Tibial artery (tissue), 4 donors: ENCODE measurements at places on chromosomes 13 and 19.

DNA sequence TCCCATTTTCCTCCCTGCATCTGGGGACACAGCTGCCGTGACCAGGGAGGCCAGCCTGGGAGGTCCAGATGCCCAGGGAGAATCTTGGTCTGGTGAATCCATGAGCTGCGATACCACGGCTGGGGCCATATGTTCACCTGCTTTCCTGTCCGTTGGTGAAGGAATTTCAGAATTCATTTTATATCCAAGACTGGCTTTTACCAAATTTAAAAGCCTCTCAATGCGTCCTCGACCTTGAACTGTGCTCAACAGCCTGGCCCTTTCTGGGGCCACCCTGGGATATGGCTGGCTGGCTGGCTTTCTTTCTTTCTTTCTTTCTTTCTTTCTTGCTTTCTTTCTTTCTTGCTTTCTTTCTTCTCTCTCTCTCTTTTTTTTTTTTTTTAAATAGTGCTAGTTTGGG lies 22.2 kb upstream of the GDF15 start:
- DNase-seq = no peak

DNA sequence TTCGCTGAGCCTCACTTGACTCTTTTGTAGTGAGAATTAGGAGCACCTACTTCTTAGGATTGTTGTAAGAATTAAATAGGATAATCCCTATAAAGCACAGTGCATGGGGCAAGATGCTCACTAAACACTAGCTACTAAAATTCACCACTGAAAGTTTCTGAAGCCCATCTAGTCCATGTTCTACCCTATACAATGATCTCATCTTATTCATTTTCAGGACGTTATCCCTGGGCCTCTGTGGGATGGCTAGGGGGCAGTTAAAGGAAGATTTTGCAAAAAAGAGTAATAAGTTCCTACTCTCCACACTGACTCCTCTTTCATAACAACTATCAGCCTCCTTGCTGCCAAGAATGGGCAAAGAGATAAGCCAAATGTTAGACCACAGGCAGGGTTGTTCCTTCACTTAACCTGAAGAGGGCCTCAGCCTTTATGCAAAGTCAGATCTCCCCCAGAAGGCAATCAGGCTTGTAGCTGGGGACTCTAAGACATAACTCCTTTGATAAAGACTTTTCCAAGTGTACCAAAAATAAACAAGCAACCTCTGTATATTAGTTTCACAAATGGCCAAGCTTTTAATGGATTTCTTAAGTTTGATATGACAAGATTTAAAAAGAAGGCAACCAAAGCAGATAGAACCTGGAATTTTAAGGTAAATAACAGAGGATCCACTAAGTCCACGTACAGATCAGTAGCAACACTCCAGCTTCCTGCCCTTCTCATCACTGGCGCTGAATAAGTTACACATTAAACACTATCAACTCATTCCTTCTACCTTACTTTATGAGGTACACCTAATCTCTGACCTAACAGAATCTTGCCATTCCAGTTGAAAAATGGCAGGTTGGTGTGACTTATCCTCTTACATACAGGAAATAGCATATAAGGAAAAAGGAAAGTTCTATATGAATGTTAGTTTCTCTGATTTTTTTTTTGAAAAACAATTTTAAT lies 44.4 kb downstream of the ELF1 start:
- no peak for DNase-seq

DNA sequence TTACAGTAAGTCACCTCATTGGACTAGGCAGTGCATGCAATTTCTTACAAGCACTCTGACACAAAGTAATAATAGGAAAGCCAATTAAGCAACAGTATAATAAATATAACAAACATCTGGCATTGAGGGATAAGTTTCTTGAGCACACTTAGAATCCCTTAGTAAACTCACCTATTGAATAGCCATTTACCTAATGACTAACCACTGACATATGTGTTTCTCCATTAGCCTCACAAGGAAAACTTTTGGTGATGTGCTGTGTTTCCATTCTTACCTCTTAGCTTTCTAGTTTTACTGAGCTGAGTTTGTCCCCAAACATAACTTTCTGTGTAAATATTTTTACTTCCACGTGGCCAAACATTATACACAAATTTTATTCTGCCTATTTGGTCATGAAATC lies 47.4 kb upstream of the PCDH9 start:
- DNase-seq = no peak

DNA sequence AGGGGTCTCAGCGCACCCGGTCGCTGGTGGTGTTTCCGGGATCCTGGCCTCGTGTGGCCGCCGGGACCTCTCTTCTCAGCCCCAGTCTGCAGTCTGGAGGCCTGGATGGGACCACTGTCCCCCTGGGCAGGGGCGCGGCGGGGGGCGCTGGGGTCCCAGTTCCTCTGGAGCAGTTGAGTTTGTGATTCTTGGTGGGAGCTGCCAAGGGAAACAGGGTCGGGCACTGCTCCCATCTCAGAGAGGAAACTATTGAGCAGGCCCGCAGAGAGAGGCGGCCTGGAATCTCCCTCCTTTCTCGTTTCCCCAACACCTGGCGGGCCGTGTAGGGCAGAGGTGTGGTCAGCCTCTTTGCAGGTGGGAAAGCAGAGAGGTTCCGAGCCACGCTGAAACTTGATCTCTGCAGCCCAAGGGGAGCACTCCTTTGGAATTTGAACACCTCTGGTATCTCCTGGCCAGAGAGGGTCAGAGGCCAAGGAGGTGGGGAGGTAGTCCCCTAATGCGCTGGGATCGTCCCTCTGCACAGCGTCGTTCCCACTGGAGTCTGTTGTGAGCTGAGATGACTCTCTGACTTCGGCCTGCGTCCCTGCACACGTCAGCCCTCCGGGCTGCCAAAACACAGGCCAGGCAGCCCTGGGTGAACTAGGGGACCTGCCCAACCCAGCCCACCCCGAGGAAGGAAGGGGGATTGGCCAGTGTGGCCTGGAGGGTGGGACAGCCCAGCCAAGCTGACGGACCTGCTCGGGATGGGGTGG lies 741 bp downstream of the PLEKHF1 start:
- peak; percentile 79 for DNase-seq

DNA sequence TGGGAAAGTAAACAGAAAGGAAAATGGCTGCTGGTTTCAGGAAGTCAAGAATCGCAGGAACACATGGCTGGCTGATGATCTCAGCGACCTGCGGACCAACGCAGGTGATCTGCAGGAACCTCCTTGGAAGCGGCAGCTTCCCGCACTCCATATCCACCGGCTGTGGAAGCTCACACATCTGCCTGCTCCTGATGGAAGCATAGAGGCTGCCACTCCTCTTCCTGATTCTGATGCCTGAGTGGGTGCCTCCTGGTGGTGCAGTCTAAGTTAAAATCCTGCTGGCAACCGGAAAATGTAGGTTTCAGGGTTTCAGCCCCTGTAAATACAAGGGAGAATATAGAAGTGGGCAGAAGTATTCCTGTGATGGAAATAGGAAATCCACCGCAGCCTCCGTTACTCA lies 75.5 kb downstream of the TNFSF13B start:
- no peak for DNase-seq

DNA sequence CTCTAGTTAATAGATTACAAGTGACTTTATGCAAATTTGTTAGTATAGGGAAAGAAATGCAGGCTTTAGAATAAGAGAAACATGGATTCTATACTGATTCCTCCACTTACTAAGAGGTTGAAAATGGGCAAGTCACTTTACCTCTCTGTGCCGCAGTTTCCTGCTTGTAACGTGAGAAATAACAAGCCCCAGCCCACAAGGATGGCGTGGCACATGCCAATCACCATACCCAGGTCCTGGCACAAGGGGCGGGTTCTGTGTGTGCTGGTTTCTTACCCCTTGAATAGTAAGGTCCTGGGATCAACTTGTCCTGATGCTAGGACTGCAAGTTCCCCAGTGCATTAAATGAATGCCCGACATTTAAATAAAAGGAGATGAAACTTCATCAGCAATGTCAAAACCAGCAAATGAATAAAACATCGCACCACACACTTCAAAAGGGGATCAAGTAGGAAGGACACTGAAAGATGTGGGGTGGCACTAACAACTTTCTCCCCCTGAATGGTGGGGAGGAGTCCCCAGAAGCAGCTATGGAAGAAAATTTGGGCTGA lies 7.9 kb upstream of the SIGLEC9 start:
- no peak for DNase-seq

DNA sequence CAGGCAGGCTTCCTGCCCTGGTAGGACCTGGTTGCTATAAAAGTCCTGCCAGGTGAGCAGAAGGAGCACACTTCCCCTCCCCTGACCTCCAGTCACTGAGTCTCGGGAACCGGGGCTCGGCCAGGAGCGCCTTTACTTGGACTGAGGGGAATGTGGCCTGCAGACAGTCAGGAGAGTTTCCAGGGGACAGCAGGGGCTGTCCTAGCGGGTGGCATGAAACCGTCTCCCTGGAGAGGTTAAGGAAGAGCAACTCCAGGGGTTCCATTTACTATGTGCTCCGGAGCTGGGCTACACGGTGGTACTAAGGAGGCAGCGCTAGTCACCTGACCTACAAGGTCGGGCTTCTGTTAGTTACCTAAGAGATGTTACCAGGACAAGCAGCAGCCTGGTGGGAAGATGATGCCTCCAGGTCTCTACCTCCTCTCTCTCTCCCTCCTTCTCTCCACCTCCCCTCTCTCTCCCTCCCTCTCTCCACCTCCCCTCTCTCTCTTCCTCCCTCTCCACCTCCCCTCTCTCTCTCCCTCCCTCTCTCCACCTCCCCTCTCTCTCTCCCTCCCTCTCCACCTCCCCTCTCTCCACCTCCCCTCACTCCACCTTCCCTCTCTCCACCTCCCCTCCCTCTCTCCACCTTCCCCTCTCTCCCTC lies 4.1 kb upstream of the CNOT3 start:
- DNase-seq = no peak

- DNase-seq = peak; percentile 55
Observed at GRCh38 chr19:42199440-42200115, 17.9 kb downstream of the DEDD2 start.
